SK-N-DZ (cell line): ENCODE measurements at places on chromosomes 2 and 18.

DNA sequence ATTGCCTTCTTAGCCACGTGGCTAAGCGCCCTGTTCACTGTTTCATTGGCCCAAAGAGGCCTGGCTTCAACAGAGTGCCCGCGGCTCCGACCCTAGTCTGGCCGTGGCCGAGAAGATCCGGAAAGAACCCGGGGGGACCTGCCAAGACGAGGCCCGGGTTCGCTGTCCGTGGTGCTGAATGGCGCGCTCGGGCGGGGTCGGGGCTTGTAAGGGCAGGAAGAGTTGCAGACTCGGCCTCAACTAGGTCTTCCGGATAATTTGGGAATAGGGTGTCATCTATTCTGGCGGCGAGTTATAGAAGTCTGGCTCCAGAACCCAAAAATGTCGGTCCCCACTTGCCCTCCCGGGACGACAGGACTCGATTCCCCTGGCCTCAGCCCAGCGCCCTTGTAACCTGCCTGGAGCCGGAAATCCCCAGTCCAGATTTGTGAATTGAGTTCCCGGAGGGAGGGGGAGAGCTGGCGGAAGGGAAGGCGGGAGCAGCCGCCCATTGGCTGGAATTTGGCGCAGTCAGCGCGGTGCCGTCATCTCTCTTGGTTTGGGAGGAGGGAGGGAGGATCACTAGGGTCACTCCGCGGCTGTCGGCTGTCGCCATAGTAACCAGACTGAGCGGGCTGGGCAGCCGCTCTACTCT lies 3.5 kb downstream of the CDK5R2 start:
- DNase-seq = peak; percentile 96

- DNase-seq = no peak
Observed at GRCh38 chr2:45024600-45025291, 15.5 kb upstream of the SIX2 start.

DNA sequence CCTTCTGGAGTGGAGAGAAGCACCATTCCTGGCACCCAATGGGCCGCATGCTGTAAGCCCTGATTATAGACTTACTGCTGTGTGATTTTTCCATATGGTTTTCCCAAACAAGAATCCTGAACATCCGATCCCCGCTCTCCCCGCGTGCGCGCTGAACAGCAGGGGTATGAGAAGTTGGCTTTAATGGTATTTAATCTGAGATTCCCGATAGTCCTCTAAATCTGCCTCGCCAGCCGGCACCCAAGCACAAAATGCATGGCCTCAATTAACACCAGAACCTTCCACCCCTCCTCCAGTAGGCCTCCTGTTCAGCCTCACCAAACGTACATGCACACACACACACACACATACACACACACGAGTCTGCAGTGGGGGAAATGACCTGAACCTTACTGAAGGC lies 480.3 kb downstream of the BCL11A start:
- no peak for DNase-seq

- DNase-seq = no peak
Observed at GRCh38 chr2:112768432-112768831, 4.0 kb upstream of the CKAP2L start.

DNA sequence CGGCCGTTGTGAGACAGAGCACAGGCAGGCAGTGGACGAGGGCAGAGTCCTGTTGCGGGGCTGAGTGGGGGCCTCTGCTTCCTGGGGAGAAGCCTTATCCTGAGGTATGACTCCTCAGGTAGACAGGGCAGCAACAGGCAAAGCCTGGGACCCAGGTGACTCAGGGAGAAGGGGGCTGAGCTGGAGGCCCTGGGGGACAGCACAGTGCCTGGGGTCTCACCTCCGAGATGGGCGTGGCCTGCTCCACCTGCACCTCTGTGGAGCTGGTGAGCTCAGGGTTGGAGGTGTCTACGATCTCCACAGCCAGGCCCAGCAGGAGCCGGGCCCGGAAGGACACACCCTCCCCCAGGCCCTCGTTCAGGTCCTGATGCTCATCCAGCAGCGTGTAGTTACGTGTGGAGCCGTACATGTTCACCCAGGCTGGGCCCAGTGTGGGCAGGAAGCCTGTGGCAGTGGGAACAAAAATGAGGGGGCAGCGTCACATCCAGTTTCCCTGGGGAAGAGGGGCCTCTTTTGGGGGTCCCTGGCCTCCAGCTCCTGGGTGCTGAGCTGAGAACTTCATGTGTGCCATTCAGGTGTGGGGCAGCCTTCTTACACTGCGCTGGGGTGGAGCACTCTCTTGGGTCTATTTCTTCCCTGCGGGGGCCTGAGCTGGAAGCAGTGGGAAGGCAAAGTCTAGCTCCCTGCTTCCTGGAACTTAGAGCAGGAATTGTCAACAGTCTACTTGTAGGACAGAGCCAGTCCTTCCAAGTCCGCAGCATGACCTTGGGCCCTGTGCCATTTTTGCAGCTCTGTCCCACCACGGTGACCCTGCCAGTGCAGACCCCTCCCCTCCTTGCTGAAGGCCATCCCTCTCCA lies 2.9 kb upstream of the OTOF start:
- DNase-seq = no peak

GRCh38 chr18:11676867-11677266 lies 12.2 kb upstream of the GNAL start:
- DNase-seq = no peak

DNA sequence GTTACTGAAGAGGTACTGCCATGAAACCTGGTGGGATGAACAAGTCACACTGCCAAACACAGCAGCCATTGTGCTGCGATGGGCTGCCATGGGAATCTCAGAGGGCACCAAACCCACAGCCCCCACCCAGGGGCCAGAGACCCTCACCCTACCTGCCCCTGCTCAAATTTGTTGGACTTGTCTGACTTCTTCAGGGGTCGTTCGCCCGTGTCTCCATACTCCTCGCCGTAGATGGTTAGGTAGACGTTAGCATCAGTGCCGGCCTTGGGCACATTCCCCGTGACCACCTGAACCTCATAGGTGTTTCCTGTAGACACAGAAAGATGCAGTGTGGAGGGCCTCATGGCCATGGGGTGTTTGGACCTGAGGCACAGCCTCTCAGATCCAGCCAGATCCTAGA lies 97.7 kb downstream of the LOXHD1 start:
- no peak for DNase-seq

DNA sequence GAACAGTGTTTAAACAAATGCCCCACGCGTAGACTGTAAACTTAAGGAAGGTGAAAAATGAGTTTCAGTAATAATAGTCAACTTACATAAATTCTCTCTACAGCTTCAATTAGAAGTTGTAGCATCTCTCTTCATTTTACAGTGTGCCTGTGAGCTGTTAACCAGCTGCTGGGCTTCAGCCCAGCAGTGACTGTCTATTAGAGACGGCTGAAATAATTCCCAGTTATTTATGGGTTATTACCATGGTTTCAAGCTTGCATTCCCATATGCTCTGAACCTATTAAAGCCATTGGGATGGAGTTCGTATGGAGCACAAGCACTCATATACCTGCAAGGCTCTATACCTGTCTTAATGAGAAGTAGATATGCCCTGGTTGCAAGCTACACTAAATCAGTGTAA lies 501.1 kb downstream of the CNTNAP5 start:
- no peak for DNase-seq

GRCh38 chr2:238787501-238787900 lies 60.4 kb upstream of the TWIST2 start:
- DNase-seq = no peak

GRCh38 chr18:28669165-28669564 lies 492.2 kb upstream of the CDH2 start:
- DNase-seq = no peak

DNA sequence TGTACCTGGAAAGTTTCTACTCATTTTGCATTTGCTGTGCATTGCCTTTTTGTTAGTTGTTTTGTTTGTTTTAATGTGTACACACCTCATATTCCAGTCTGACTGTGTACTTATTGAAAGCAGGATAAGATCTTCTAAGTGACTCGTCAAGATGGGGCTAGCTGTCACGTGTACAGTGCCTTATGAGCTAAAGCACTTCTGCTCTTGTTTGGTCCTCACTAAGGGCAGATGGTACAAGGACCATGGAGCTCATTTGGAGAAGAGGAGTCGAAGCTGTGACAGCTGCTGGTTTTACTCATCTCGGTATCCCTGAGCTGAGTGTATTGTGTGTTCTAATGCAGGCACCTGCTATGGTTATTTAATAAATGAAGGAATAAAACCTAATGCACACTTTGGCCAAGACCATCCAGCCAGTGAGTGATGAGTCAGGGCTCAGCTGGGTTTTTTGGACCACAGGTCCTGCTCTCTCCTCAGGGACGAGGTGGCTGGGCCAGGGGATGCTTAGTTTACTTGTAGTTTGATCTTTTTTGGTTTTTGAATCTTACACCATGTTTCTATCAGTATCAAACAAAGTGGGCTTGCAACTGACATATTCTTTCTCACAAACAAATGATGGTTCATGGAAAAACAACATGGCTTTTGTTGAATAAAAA lies 152.5 kb upstream of the APCDD1 start:
- DNase-seq = no peak

- no peak for DNase-seq
Observed at GRCh38 chr2:74041726-74042125, 57.0 kb downstream of the TET3 start.

GRCh38 chr2:206935991-206936842 lies 3.1 kb upstream of the CPO start:
- no peak for DNase-seq

DNA sequence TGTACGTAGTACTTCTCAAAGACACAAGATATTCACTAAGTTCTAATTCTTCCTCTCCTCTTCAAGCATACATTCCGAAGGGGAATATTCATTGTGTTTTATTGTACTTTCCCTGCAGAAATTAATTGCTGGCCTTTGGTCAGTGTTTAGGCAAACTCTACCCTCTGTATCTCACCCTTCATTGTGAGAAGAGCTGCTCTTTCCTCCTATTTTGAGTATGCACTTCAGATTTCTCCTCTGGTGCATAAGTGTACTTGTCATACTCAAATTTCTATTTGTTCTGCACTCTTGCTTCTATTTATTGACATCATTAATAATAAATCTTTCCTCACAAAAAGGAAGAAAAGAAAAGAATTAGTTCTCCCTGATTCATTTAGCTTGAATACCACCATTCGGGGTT lies 485.4 kb upstream of the SLC8A1 start:
- DNase-seq = no peak

GRCh38 chr2:238119756-238120462 lies 18.6 kb upstream of the KLHL30 start:
- DNase-seq = no peak

DNA sequence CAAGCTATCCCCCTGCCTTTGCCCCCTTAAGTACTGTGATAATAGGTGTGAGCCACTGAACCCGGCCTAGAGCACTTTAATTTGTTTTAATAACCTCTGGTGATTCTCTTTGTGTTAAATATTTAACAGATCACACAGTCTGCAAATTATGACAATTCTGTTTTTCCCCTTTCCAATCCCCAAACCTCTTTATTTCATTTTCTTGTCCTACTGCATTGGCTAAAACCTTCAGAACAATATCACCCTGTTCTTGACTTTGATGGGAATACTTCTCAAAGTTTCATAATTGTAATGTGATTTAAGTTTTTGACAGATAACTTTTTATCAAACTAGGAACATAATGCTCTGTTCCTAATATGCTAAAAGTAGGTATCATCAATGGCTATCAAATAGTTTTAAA lies 44.5 kb downstream of the USP37 start:
- DNase-seq = no peak

GRCh38 chr2:237214030-237214675 lies 128.5 kb downstream of the COPS8 start:
- no peak for DNase-seq

DNA sequence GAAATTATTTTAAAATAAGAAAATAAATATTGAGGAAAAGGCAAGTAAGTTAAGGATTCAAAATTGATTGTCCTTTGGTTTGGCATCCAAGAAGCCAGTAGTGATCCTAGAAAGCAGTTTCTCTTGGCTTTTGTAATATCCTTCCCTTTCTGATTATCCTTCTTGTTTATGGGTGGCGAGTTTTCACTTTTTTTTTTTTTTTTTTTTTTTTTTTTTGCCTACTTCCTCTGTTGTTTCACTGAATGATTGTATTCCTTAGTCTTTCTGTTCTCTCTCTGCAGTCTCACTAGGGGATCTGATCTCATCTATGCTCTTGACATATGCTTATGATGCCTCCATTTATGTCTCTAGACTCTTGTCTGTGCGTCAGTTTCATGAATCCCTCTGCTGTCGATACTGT lies 4.2 kb downstream of the NAPG start:
- no peak for DNase-seq
